ENCODE measurements at places on chromosomes 13 and 19. TPM values are rescaled to one million over a fixed set of nuclear protein-coding genes. Genes with fewer than 3 reads are reported as not detected.
A peak's percentile ranks its signal among the peaks of the same experiment; 100 is the strongest.

Gene KIR3DL1
- total RNA-seq: not detected

Gene MCEMP1
- total RNA-seq: not detected

Gene TEKTIP1
- 2.5 TPM for total RNA-seq

Gene ZNF541
- not detected for total RNA-seq

Gene ADGRE2
- 0.66 TPM for total RNA-seq

Gene CASP14
- not detected for total RNA-seq

Gene IZUMO2
- total RNA-seq: not detected

Gene CYP2A6
- not detected for total RNA-seq

Gene NPAS1
- 1.7 TPM for total RNA-seq

GRCh38 chr19:39351537-39352064 lies 9.4 kb downstream of the SAMD4B start:
- no peak for DNase-seq

DNA sequence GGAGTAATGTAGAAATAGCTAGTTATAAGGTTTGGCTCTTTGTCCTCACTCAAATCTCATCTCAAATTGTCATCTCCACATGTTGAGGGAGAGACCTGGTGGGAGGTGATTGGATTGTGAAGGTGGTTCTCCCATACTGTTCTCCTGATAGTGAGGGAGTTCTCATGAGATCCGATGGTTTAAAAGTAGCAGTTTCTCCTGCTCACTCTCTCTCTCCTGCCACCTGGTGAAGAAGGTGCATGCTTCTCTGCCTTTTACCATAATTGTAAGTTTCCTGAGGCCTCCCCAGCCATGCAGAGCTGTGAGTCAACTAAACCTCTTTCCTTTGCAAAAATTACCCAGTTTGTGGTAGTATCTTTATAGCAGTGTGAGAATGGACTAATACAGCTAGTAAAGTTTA lies 849.4 kb downstream of the DACH1 start:
- DNase-seq: no peak

DNA sequence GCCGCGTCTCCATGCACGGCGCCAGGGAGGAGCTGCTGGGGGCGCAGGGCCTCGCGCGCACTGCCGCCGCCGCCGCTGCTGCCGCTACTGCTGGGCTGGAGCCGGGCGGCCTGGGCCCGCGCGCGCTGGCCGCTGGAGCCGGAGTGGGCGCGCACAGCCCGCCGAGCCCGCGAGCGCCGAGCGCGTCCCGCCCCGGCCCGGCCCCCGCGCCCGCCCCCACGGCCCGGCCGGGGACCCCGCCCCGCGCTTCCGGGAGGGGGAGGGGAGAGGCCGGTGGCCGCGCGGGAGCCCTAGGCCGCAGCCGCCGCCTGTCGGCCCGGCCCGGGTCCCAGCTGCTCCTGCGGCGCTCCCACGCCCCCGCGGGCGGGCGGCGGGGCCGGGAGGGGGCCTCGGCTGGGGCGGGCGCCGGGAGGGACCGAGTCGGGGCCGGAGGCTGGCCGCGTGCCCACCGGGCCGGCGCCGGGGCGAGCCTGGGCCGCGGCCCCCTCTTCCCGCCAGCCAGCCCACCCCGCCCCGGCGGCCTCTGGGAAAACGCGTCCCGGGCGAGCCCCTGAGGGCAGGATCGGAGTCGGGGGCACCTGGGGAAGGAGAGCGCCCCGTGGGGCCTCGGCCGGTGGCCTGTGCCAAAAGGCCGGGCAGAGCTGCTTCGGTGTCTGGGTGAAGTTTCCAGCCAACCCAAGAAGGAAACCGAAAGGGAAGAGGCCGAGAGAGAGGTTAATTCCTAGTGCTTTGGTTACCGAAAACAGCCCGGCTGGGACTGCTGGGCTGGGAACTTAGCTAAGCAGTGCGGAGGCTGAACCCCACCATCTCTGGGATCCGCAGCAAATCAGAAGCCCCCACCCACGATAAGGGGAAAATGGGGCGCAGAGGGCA lies at the start of gene STK24:
TSS of gene STK24 (minus strand) at position 145 of the 873 bp plus-strand sequence. CDS start 321 bp downstream, outside the sequence.
- peak; percentile 73 for DNase-seq

- no peak for DNase-seq
Observed at GRCh38 chr19:54207983-54208783, 7.5 kb downstream of the RPS9 start.

- DNase-seq: no peak
Observed at GRCh38 chr13:78521091-78521490, 82.3 kb downstream of the POU4F1 start.

GRCh38 chr13:40682449-40683240 lies 16.2 kb upstream of the FOXO1 start:
- no peak for DNase-seq

- DNase-seq: no peak
Observed at GRCh38 chr13:72745260-72745659, 17.5 kb downstream of the BORA start.

GRCh38 chr19:2475018-2475701 lies 767 bp upstream of the GADD45B start:
- no peak for DNase-seq

- DNase-seq: no peak
Observed at GRCh38 chr13:34634448-34634847, 307.6 kb upstream of the NBEA start.

DNA sequence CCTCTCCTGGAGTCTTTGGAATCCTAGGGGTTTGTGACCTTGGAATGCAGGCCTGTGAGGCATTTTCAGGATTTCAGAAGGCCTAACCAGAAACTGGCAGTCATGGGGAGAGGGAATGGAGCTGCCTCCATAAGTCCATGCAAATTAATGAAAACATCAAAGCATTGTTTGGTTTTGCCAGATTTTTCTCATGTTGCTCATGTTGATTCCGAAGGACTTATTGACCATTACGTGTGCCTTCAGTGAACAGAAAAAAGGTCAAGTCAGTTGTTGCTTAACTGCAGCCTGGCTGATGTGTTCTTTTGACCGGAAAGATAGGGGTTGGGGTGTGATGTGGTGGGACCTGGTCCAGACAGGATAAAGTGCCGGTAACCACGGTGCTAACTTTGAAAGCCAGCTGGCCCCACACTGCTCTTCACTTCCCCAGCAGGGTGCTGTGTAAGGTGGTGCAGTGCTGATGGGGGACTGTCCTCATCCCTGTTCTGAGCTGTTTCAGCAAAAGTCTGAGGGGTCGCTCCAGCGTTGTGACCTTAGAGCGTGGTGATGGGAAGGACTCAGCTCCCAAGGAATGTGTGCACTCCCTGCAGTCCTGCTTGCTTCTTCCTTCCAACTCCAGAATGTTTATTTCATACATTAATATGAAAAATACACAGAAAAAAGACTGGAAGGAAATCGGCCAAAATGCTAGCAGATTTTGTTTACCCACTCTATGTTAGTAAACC lies 3.5 kb downstream of the RNF113B start:
- no peak for DNase-seq

- DNase-seq: no peak
Observed at GRCh38 chr13:23561261-23561660, 9.0 kb upstream of the TNFRSF19 start.

DNA sequence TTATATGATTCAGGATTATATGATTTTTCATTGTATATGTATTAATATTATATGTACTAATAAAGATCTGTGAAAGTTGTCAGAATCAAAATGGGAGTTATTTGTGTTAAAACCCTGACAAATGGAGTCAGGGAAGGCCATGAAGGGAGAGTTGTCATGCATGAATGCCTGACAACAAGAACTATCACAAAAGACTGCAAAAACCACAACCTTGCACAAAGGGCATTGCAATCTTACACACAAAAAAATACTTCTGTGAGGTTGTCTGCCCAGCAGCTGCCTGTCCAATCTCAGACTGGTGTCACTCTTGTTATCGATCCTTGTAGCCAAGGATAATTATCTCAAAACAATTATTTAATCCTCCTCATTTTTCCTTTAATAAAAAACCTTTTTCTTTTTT lies 21.2 kb upstream of the RBM26 start:
- no peak for DNase-seq

DNA sequence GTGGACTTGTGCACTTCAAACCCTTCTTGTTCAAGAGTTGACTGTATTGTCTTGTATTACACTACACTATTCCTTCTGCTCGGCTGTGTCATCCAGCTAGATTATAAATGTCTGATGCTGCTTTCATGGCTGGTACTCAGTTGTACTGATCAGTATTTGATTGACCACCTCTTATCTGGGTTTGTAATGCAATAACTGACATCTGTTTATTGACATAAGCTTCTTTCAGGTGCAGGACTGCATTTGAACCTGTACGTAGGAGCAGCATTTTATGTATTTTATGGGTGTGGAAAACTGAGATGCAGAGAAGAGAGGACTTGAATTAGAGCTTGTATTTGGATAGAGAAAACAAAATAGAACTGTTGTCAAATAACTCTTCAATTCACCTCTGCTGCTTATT lies 309.2 kb downstream of the FGF9 start:
- DNase-seq: no peak

GRCh38 chr13:29530901-29531300 lies 64.6 kb downstream of the SLC7A1 start:
- DNase-seq: no peak

DNA sequence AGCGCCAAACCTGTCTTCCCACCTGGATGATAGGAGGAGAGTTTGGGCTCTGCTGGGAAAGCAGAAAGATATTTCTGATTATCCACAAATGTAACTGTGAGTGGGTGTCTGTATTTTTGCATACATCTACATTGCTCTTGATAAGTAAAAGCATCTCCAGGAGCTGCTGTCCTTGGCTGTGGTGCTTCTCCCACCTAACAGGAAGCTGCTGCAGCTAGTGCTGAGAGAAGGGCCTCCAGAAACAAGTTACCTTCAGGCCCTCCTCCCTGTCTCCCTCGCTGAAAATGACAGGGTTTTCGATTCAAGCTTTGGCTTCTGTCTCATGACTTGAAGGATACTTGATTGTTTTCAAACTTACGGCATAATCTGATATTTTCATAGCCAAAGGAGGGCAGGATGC lies 90.1 kb downstream of the FOXO1 start:
- DNase-seq: no peak

DNA sequence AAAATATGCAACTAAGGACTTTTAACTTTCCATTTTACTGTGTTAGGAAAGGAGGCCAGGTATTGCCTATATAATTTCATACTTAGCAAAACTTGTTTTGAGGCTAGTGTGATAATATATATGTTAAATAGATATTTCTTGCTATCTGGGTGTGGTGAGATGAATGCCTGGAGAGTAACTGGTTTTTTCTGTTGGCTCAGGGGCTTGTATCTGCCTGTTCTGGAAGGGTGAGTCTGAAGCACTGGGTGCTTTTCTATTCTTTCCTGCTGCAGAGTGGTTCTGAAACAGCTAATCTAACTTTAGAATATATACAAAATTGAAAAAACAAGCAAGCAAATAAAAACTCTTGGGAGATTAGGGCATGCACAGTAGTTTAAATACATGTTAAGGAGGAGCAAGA lies 64.6 kb upstream of the MYCBP2 start:
- DNase-seq: no peak

- DNase-seq: no peak
Observed at GRCh38 chr13:23411220-23411619, 22.3 kb downstream of the SACS start.

DNA sequence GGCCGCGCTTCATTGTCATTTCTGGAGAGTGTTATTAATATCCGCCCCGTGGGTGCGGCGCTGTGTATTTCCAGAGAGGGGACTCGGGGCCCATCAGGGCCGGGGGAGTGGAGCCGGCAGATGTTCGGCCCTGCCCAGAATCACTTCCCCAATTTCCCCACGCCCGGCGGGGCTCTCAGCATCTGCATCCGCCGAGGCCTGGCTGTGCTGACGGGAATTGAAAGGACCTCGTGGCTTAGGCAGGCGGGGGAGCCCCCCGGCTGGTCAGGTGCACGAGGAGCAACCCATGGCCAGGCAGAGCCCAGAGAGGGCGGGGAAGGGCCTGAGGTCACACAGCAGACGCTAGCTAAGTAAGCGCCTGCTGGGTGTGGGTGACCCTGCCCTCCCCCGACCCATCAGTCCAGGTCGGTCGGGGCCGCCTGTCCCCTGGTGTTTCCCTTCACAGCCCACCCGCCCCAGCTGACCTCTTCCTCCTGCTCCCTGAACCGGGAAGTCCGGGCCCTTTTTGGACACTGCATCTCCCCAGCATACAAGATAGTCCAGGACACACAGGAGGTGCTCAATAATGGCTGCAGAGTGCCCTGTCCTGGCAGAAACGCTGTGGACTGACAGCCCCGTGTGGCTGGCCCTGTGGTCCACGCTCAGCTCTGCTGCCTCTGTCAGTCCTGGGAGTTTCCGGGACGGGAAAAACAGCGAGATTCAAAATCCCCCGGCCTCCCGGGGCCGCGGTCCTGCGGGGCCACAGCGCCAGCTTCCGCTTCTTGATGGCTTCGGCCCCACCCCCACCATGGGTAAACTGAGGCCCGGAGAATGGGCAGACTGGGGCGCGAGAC lies 22.1 kb downstream of the ARID3A start:
- DNase-seq: no peak

DNA sequence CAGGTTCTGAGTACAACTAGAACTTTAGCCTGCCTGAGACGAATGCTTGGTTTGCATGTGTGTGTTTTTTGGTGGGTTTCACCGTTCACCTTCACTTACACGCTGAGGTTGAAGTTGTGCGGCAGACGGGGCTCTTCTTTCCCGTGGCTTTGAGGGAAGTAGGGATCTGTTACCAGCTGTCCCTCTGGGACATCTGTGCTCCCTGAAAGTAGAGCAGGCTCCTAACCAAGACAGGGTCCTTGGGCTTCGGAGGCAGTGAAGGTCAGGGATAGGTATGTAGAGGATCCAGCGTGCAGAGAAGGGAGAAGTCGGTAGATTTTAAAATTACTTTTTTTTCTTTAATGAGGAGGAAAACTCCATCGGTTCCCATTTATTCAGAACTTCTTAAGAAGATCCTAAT lies 48.7 kb downstream of the ZNF536 start:
- no peak for DNase-seq

GRCh38 chr13:67184247-67184646 lies 45.9 kb downstream of the PCDH9 start:
- no peak for DNase-seq

DNA sequence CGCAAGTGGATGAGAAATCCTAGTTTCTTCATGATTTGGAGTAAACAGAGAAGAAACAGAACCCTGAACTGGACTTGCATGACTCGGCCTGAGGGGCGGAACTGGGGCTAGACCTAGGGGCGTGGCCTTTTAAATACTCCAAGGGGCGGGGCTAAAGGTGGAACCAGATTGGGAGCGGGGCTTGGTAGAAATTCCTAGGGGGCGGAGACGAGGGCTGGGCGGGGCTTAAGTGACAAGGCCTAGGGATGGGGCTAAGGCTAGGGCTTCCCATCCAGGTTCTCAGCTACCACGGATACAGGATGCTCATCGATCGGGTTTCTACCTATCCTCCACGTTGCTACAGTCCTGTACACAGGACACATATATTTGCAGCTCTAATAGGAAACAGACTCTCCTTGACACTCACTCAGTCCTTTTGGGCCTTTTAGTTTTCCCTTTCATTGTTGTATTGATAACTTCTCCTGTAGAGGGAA lies 372 bp upstream of the ZNF699 start:
- DNase-seq: peak; percentile 90

GRCh38 chr19:30023330-30023729 lies 81.3 kb downstream of the URI1 start:
- no peak for DNase-seq

DNA sequence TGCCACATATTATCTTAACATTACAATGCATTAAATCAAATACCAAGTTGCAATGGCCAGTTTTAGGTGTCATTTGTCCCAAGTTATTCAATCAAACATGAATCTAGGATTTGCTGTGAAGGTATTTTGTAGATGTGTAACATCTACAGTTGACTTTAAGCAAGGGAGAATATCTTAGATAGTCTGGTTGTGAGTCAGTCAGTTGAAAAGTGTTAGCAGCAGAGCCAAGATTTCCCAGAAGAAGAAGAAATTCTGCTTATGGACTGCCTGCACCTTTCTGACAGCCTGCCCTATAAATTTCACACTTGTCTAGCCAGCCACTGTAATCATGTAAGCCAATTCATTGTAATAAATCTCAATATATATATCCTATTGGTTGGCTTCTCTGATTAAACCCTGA lies 41.3 kb upstream of the INTS6 start:
- DNase-seq: no peak

GRCh38 chr13:113063091-113063491 lies 42.5 kb upstream of the F7 start:
- DNase-seq: peak; percentile 12

All from glutamatergic neuron (in vitro differentiated cells).